ENCODE measurements at places on chromosomes 2 and 18. TPM values are rescaled to one million over a fixed set of nuclear protein-coding genes. Genes with fewer than 3 reads are reported as not detected.

DNA sequence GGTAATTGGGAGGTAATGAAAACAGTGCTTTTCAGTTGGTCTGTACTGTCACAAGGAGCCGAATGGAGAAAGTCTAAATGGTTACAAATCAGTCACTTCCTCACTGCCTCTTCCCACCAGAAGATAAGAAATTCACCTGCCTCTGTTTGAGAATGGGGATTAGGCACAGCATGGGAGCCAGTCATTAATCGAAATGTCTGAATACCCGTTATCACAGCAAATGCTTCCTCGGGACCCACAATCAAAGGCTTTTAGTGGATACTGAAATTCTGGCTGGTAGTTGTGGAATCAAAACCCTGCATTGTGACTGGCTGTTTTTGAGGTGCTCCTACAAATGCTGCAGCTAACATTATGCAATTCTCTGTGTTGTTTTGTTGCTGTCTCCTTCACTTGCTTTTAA, 461.0 kb upstream of the MEX3C start:
- DNase-seq, result no peak

GRCh38 chr2:195498176-195498575, 158.8 kb upstream of the SLC39A10 start:
- DNase-seq, result peak; percentile 50

- no peak for DNase-seq
Measured at GRCh38 chr2:31664949-31665724, 84.4 kb upstream of the SRD5A2 start.

- DNase-seq, result no peak
Measured at GRCh38 chr2:143682436-143683055, 553.3 kb downstream of the ARHGAP15 start.

DNA sequence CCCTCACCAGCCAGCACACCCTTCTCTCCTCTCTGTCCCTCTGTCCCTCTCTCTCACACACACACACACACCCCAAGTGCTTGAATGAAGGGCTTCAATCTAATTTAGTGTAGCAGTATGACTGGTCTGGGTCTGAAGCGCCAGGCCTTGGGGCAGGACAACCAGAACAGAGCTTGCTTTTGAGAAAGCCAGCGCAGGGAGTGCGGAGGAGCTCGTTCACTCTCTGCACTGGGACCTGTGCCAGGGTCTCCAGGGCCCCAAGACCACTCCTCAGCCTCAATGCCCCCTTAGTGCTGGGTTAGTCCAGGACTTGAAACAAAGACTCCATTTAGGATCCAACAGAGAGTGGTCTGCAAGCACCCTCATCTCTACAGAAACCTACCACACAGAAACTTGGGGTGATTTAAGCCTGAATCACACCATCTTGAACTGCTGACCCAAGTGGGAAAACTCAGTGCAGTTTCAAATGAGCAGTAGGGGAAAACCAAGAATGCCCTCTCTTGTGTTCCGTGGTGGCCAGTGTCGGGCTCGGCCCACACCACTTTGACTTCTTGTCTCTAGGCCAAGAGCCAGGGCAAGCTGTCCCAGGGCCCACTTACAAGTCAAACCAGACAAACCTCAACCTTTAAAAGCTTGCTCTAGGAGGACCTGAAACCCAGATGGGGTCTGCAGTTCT, 66.6 kb upstream of the WIPF1 start:
- DNase-seq, result no peak

DNA sequence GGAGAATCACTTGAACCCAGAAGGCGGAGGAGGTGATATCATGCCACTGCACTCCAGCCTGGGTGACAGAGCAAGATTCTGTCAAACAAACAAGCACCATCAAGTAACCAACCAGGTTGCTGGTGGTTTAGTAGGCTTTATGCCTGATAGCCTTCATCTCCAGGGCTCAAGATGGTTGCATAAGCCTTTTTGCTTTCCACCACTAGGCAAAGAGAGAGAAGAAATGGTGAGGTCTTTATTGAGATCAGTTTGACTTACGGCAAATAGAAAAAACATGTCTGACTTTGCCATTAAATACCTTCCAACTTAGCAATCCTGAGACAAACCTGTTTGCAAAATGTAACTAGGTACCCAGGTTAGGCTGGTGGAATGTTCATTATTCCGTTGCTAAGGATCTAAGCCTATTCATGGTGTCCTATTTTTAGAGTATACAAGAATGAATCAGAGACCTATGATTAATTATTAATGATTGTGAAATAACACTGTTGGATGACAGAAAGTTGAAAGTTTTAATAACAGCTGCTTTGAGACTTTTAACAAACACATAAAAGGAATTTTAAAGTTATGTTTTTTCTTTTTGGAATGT, 53.5 kb upstream of the SLC38A11 start:
- no peak for DNase-seq

DNA sequence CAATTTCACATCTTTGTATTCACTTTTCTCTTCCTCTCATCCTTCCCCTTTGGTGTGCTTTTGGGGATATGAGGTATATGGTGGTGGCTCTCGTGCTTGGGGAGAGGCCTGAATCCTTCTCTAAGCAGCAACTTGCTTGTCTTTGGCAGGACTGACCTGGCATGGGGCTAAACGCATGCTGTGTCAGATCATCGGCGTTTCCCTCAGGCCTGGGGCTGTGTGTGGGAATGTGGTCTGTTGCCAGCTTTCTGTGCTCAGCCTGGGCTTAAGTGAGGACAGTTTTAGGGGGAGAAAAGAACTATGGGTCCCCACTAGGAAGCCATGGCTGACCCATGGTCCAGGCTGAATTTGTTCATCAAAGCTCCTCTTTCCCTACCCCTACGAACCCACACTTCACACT, 60.7 kb downstream of the TET3 start:
- no peak for DNase-seq

DNA sequence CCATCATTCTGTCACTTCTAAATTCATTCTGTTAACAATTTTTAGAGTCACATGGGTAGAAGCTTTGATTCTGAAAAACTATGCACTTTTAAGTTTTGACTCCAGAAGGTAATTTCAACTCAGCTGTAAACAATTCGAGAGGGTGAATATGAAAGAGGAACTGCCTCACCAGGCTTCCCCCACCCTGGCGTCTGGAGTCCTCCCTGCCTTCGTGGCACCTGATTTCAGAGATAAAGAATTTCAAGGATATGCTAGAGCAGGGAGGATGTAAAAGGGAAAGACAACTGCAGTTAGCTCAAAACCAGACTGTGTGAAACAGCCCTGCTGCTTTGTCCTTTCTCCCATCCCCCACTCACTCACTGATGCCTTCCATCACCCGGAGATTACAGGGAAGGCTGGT, 40.7 kb downstream of the ONECUT2 start:
- DNase-seq, result no peak

DNA sequence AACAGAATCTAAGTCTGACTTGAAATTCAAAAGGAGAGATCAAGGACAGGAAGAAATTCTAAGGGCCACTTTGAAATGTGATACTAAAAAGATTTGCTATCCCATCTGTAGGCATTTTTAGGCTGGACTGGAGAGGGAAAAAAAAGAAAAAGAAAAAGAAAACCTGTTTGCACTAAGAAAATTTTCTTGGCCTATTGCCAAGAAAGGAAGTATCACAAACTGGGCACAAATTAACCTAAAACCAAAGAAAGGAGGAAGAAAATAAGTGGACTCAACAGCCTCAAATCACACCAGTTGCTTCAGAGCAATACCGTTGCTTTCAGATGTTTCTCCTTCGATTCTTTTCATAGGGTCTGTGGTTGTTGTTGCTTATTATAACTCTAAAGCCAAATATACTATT, 287.9 kb upstream of the VRK2 start:
- no peak for DNase-seq

GRCh38 chr2:201929281-201930026, 104.2 kb upstream of the FZD7 start:
- no peak for DNase-seq

DNA sequence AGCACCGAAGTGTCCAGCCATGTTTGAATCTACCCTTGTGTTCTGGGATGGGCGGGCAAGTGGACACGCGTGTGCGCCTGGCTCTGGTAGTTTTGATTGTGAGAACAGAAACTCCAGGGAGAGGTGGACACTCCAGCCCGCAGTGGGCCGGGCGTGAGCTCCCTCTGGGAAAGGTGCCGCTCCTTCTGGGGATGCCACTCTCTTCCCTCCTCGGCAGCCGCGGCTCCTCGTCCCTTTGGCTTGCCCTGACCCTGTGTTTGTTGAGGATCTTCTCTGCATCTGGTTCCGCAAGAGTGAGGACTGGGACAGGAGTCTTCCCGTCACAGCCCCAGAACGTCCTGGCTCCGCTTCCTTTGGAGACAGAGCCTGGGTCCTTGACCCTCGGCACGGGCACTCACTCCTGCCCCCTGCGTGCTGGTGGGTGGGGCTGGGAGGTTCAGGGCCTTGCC, 1.3 kb downstream of the CTDP1 start:
- DNase-seq, result no peak

DNA sequence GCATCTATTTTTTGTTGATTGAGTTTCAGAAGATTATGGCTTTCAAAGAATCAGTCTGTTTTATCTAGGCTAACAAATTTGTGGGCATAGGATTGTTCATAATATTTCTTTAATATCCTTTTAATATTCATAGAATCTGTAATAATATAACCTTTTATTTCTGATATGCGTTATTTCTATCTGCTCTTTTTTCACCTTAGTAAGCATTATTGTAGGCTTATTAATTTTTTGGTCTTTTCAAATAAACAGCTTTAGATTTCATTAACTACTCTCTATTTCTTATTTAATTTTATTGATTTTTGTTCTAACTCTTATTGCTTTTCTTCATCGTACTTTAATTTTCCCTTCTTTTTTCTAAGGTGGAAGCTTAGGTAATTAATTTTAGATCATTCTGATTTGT, 1614.4 kb upstream of the DDX18 start:
- DNase-seq, result no peak

DNA sequence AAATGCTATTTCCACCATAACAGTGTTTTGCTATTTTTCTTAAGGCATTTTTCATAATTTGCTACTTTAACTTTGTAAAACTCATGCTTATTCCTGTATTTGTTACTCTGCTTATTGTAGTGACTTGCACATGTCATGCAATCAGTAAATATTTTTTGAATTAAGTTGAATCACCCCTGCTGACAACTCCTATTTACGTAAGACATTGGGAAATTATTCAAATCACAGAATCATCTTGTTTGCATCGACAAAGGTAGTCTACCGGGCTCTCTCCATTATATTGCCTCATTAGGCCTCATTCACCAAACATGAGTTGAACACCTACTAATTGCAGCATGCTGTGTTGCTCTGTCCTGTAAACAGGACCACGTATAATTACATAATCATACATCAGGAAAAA, 478.5 kb upstream of the ZEB2 start:
- no peak for DNase-seq

DNA sequence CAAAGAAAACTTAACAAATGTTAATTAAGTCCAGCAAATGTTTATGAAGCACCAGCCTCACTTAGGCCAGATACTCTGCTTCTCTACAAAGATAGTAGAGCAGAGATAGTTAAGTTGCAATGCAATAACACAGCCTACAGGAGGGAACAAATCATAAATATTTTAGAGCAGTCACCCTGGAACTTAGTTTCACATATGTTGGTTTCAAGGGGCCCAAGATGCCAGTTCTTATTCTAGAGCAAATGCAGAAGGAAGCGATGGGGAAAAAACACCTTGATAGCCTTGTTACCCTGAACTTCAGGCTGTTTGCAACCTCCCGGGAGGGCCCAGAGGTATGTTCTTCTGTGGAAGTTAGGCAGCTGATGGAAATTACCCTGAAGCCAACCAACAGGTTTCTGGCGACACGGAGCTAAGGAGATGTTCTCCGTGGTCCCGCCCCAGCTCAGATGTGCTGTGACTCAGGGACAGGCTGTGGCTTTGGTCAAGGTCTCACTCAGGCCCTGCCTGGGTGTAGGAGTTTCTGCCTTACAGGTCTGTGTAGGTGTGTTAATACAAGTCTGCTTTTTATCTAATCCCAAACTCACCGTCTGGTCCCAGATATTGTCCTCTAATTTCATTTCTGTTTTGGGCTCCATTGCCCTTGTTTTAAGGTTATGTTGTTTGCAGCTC, 3.8 kb downstream of the CTIF start:
- DNase-seq, result peak; percentile 58

GRCh38 chr2:78162202-78162601, 640.0 kb upstream of the LRRTM4 start:
- no peak for DNase-seq

DNA sequence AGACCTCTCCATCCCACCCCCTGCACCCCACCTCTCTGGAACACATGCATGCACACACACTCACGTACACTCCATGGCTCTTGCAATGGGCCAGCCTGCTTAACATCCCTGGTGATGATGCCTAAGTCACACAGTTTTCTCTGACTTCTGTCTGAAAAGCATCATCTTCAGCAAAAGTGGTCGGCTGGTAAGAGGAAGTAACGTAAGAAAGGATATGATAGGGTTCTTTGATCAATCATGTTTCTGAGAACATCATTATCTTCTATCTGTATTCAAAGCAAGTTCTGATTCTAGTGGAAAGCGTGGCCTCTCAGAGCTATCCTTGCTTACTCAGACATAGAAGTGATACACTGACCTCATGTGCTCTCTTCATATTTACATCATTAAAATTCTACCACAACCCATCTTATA, 11.4 kb upstream of the NDUFV2 start:
- no peak for DNase-seq

The ZNF521 gene
- 3.3 TPM for total RNA-seq

DNA sequence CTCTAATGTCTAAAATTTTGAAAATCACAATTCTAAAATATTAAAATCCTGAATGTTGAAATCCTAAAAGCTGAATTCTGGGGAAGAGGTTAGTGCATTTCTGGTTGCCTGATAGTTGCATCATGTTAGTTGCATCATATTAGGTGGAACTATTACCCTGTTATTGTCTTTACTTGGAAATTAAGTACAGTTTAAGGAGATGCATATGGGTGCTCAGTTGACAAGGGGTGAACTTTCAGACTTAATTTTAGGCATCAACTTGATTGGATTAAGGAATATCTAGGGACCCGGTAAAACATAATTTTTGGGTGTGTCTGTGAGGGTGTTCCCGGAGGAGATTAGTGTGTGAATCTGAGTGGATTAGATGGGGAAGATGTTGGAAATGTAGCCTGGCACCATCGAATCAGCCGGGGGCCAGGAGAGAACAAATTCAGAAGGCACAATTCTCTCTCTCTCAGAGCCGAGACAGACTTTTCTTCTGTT, 409.8 kb downstream of the PLCL1 start:
- no peak for DNase-seq

The PMAIP1 gene
- total RNA-seq, result 152 TPM

The NRP2 gene
- 19.7 TPM for total RNA-seq

The GCKR gene
- total RNA-seq, result 0.33 TPM

GRCh38 chr2:120780402-120780801, 44.7 kb downstream of the GLI2 start:
- no peak for DNase-seq

DNA sequence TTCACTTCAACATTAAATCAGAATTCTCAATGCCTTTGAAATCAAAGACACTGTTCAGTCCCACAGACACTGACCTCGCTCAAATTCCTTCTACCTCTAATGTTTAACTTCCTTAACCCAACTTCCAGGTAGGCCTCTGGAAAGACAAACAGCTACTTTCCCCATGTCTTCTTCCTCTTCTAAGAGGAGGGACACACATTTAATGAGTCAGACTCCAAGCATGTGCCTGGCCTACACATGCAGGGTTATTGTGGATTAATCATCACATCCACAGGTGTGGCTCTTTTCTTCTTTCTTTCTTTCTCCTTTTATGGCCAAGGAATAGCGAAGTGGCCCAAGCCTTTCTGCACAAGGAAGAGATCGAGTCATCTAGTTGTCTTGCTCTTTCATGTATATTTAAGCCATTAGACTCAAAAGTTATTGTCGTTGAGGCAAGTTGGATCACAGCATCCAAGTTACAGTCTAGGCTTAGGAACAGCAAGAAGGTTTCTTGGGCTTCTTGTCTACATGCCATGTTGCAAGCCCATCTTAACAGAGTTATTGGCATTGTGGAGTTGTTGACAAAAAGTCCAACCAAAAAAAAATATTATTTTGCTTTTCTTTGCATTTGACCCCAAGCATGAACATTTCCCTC, 387.8 kb downstream of the IRS1 start:
- no peak for DNase-seq
